ENCODE measurements at places on chromosomes 5 and 9. TPM values are rescaled to one million over a fixed set of nuclear protein-coding genes. Genes with fewer than 3 reads are reported as not detected.

The GRM6 gene
- total RNA-seq, result not detected

The SLIT3 gene
- total RNA-seq, result 21.4 TPM

The ANKRD18A gene
- total RNA-seq, result 0.51 TPM

The SAPCD2 gene
- total RNA-seq, result 5.6 TPM

The EGFLAM gene
- total RNA-seq, result 37.6 TPM

The SAP30L gene
- total RNA-seq, result 25.8 TPM

The IL7R gene
- 0.72 TPM for total RNA-seq

The PRLR gene
- total RNA-seq, result 2.4 TPM

The MAMDC4 gene
- 3.8 TPM for total RNA-seq

The LVRN gene
- total RNA-seq, result 2.1 TPM

The SLC25A2 gene
- not detected for total RNA-seq

The GHR gene
- 13.4 TPM for total RNA-seq

The KIF20A gene
- total RNA-seq, result 24.8 TPM

The CRHBP gene
- not detected for total RNA-seq

The NTRK2 gene
- total RNA-seq, result 60.3 TPM

The KLHL3 gene
- total RNA-seq, result 15.5 TPM

The DNLZ gene
- total RNA-seq, result 9.2 TPM

The SPINK14 gene
- not detected for total RNA-seq

The ELAVL2 gene
- total RNA-seq, result 1.8 TPM

The GBGT1 gene
- 5.1 TPM for total RNA-seq

The POU4F3 gene
- total RNA-seq, result not detected

The PCDHB13 gene
- total RNA-seq, result 4.4 TPM

The ZNF346 gene
- 21.0 TPM for total RNA-seq

The FAM153A gene
- 1.0 TPM for total RNA-seq

The DROSHA gene
- total RNA-seq, result 48.4 TPM

The POU5F2 gene
- 5.7 TPM for total RNA-seq

The WHRN gene
- 4.2 TPM for total RNA-seq

The NUTM2G gene
- not detected for total RNA-seq

The CDC25C gene
- 4.4 TPM for total RNA-seq

The PCDHGB1 gene
- 3.7 TPM for total RNA-seq

The SPATA31D4 gene
- total RNA-seq, result not detected

The BHMT gene
- 0.21 TPM for total RNA-seq

The FOXE1 gene
- 6.8 TPM for total RNA-seq

The DPP7 gene
- 22.8 TPM for total RNA-seq

The JADE2 gene
- 5.2 TPM for total RNA-seq

The IFNA10 gene
- not detected for total RNA-seq

The QRFP gene
- total RNA-seq, result not detected

The GIN1 gene
- total RNA-seq, result 25.0 TPM

The ANKRD18B gene
- total RNA-seq, result 6.6 TPM

The PDE6A gene
- 0.31 TPM for total RNA-seq

The PALM2AKAP2 gene
- total RNA-seq, result 64.8 TPM

The PTCH1 gene
- 19.7 TPM for total RNA-seq

The FREM1 gene
- total RNA-seq, result 18.2 TPM

The LMX1B gene
- total RNA-seq, result not detected

The FAM120A gene
- 111 TPM for total RNA-seq

The EIF4E1B gene
- not detected for total RNA-seq

The LURAP1L gene
- 7.2 TPM for total RNA-seq

The RAD1 gene
- total RNA-seq, result 24.3 TPM

The C5orf15 gene
- total RNA-seq, result 80.0 TPM

The PAX5 gene
- 0.62 TPM for total RNA-seq

The IRX4 gene
- 2.5 TPM for total RNA-seq

The HTR4 gene
- not detected for total RNA-seq

The CETN3 gene
- 32.2 TPM for total RNA-seq

Measured in tongue (tissue), 3 donors.